ENCODE measurements at places on chromosomes 2 and 18. TPM values are rescaled to one million over a fixed set of nuclear protein-coding genes. Genes with fewer than 3 reads are reported as not detected.

DNA sequence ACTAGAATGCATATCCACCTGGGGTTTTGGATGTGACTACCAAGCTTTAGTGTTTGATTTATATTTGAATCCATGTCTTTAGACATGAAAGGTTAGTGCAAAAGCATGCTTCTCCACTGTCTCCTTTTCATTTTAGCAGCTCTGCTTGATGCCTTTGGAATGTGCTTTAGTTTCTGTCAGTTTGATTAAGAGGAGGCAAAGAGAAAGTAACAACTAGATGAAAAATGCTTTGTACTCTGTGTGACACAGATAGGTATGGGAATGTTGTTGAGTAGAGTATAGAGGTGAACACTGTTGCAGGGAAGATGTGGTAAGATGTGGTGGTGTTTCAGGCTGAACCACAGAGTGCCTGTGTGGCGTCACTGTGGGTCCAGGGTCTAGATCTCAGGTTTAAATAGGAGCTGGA is 19.8 kb downstream of the PIK3C3 start:
- no peak for DNase-seq

- DNase-seq = no peak
Observed at GRCh38 chr2:36193680-36194079, 161.9 kb upstream of the CRIM1 start.

GRCh38 chr2:69689969-69690368 is 46.4 kb upstream of the AAK1 start:
- no peak for DNase-seq

DNA sequence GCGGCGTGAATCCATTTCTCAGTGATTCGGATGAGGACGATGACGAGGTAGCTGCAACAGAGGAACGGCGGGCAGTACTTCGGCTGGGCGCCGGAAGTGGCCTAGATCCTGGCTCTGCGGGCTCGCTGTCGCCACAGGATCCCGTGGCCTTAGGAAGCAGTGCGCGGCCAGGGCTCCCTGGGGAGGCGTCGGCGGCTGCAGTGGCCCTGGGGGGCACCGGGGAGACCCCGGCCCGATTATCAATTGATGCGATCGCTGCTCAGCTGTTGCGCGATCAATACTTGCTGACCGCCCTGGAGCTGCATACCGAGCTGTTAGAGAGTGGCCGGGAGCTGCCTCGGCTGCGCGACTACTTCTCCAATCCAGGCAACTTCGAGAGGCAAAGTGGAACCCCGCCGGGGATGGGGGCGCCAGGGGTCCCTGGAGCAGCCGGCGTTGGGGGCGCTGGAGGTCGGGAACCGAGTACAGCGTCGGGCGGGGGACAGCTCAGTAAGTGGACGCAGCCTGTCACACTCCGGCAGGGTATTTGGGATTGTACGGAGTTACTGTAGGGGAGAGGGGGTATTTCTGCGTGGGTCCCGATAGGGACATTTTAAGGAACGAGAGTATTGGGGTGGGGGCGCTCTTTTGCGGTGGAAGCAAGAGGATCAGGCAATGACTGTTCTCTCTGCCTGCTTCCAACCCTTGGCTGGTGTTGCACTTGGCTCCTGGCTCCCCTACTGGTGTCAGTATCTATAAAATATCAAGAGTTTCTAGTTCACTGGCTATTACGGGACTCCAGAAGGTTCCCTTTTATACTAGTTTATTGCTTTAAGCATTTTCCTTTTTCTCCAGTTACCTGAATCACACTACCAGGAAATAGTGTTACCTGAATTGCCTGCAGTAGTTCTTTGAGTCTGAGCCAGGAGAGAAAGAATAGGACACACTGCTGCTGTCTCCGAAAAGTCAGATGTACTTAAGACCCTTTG is 772 bp downstream of the RELCH start:
- DNase-seq = no peak

DNA sequence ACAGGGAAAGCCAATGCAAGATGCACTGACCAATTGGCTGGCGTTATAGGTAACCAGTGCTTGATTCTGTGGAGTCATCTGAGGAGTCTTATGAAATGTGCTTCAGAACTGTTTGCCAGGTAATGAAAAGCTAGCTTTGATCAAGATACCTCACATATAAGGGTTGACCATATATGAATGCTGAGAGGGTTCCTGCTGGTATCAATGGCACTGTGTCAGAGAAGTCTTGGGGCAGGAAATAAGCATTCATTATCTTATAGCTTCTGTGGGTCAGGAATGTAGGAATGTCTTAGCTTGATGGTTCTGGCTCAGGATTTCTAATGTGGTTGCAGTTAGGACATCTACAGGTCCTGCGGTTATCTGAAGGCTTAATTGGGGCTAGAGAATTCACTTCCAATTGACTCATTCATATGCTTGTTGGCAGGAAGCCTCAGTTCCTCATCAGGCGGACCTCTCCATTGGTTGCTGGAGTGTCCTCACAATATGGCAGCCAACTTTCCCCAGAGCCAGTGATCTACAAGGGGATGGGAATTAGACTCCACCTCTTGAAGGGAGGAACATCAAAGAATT is 22.1 kb upstream of the TCF7L1 start:
- no peak for DNase-seq

The SH3BP4 gene
- total RNA-seq = 11.4 TPM

The ZNF804A gene
- 0.33 TPM for total RNA-seq

The SGPP2 gene
- total RNA-seq = 1.1 TPM

All from sigmoid colon (tissue), 7 donors.